ENCODE measurements at places on chromosomes 1 and 21.

- no peak for DNase-seq
Measured at GRCh38 chr1:171805395-171806115, 24.1 kb downstream of the METTL13 start.

- DNase-seq: no peak
Measured at GRCh38 chr1:18653916-18654315, 23.3 kb downstream of the PAX7 start.

DNA sequence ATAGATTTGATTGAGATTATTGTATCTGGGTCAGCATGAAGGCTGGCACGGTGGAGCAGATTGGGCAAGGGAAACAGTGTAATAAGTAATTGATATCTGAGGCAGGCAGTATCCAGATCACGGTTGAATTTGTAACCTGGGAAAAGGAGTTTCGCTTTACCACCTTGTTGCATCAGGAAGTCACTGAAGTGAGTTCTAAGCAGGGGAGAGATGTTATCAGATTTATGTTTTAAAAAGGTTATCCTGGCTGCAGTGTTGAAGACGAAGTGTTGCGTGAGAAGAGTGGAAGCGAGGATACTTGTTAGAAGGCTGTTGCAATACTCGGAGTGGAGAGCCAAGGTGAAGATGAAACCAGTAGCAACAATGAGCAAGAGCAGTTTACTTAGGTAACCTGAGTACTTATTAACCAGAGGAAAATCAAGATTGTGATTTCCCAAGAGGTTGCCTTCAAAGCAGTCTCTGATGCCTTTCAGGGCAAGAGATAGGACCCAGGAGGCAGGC is 77.8 kb downstream of the LHX9 start:
- DNase-seq: no peak

DNA sequence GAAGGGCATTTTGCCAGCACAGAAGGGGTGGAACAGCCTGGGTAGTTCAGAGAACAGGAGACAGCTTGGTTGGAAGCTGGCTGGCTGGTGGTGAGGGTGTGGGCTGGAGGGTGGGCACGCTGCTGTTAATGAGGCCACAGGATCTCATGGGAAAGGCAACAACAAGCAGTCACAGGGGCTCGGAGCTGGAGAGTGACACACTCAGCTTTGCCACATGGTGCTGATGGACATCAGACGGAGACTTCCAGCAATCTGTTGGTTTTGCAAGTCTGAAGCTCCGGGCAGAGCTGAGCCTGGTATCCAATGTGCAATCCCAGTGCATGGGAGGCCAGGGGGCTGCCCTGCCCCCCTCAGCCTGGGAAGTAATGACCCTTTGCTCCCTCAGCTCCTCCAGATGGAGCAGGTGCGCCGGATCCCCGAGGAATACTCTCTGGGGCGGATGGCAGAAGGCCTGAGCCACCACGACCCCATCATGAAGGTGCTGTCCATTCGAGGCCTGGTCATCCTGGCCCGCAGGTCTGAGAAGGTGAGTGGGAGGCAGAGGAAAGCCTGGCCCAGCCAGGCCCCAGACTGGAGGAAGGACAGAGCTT is 15.6 kb upstream of the TTC4 start:
- no peak for DNase-seq

- DNase-seq: no peak
Measured at GRCh38 chr1:231616667-231617066, 9.9 kb upstream of the DISC1 start.

DNA sequence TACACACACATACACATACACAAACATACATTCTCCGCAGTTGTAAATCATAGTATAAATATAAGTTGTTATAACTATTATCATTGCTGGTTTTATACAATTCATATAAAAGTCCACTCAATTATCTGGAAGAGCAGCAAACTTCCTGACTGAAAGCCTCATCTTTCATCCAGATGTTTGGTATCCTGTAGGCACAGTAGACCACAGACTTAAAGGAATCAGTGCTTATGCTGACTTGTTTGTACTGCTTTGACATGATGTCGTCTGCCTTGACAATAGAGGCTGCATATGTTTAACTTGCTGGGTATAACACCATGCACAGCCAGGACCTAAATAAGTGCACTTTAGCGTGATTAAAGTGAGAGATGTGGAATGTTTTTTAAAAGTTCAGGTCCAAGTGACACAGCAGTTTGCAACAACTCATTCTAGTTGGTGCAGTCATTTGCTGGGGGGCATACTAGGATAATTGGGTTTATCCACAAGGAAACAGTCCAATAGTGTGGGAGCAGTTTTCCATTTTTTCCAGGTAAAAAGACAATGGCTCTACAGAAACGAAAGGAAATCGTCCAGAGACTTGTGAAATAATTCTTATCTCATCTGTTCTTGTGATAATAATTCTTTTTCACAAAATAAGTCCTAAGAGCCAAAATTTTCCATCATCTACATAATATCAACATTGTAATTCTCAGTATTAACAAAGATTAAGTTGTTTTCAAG is 110.3 kb upstream of the TSPAN2 start:
- no peak for DNase-seq

GRCh38 chr21:25456672-25457071 is 150.6 kb downstream of the MRPL39 start:
- no peak for DNase-seq

- no peak for DNase-seq
Measured at GRCh38 chr1:39387452-39387851, 104.0 kb upstream of the BMP8A start.

DNA sequence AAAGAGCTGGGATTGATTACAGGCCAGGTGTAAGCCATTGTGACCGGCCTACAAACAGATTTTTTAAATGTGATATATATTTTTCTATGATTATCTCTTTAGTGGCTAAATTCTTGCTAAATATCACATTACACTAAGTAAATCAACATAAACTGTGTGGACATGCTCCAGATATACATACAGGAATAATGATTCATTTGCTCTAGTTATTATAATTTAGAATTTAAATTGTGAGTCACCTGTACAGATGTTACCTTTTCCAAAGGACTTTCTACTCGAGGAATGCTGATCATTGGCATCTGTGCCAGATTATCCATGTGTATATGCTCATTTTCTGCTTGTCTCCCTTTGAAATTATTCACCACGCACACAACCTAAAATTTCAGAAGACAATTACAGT is 90.1 kb downstream of the PLPPR5 start:
- DNase-seq: no peak

DNA sequence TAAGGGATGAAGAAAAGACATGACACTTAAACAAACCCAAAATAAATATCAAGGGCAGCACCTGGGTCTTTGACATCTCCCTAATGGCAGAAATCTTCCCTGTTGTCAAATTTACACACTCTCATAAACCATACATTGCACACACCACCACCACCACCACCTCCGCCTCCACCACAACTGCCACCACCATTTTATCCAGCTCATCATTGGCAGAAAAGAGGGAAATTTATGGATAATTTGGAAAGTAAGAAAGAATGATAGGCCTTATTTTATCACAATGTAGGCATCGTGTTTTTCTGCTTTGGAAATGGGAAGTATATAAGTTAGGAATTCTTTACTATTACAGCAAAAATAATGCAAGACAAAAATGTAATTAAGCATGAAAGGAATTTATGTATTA is 27.3 kb upstream of the RGS13 start:
- DNase-seq: no peak

- peak; percentile 81 for DNase-seq
Measured at GRCh38 chr1:1040004-1040991, 20.4 kb downstream of the AGRN start.

DNA sequence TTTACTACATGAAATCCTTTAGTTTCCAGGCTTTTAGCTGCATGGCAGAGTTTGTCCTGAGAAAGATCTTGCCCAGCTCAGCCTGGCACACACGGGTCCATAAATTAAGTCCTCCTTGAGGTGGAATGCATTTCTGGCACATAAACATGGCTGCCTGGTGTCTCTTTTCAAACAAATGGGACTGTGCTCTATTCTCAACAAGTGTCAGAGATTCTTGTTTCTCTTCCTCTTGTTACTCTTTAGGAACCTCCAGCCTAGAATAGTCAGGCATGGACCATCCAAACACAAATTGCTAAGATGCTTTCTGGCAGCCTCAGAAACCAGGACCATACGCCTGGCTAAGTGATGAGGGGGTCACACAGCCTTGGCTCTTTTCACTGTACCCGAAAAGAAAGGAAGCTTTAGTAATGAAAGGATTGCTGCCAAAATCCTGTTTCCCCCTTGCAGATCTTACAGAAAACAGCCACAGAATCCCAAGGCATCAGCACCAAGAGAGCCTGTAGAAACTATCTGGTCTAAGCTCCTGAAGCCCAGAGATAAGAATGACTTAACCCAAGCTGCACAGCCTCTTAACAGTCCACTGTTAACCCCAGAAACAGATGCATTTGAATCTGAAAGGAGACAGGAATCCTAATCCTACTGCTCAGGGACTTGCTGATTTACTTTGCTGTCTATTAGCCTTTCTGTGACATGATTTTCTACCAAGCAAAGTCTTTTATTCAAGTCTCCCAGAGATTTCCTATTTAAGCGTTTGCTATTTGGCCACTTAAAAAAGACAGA is 31.9 kb upstream of the NRDC start:
- DNase-seq: no peak

- no peak for DNase-seq
Measured at GRCh38 chr1:48701445-48701844, 75.2 kb downstream of the BEND5 start.

DNA sequence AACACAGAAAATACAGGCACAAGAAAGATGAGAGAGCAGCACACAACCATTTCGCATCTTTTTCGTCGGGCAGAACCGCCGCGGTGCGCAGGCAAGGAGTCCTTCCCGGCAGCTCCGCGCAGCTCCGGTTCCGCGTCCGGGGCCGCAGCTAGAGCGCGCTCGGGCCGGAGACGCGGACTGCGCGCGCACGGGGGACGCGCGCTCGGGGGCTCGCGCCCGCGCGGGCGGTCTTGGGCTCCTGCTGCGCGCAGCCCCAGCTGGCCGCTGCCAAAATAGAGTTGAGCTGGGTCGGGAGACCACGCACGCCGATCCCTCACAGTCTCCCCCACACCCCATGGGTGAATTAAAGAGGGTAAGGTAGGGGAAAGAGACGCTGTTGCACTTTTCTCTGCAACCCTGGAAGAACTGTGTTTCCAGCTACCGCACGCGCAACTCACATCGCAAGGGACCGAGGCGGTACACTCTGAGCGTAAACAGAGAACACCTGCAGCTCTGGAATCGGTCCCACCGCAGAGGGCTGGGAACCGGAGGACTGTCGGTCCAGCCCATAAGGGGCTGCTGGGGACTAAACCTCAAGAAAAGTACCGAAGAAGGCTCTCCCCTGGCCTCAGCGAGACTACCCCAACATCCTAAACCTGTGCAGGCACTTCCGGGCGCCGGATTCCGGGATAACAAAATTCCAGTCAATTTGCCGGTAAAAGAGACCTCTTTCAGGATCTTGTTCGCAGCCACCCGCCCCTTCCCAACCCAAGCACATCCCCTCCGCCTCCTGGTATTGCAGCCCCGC is 1.7 kb downstream of the NR5A2 start:
- no peak for DNase-seq

- no peak for DNase-seq
Measured at GRCh38 chr1:200304171-200304570, 105.7 kb downstream of the ZNF281 start.

GRCh38 chr1:153262462-153263157 is 3.1 kb downstream of the LORICRIN start:
- DNase-seq: no peak

DNA sequence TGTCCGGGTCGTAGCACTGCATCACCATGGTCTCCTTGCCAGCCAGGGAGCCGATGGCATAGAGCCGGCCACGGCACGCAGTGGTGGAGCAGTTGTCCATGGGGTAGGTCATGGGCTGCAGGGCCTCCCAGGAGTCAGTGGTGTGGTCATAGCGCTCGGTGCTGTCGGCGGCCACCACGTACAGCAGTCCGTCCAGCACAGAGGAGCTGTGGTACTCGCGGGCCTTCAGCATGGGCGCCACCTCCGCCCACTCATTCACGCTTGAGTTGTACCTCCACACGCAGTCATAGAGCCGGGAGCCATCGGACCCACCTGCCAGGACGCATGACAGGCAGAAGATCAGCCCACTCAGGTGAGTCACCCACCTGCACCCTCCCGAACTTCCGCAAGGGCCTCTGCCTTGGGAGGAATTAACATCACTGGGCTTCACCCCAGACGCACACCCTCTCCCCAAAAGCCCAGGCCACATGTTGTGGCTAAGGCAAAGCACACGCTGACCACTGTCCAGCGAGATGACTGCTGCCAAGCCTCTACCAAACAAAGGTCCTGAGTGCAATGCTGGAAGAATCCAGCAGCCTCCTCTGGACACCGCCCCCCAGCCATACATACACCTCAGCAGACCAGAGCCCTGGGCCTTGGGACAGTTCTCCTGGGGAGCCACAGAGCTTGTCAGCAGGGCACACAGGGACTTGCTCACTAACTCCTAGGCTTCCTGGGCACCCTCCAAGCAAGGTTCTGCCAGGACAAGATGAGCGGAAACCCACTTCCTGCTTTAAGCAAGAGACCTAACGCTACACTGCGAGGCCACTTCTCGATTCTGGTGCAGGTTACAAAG is 3.3 kb downstream of the KLHL21 start:
- DNase-seq: no peak

DNA sequence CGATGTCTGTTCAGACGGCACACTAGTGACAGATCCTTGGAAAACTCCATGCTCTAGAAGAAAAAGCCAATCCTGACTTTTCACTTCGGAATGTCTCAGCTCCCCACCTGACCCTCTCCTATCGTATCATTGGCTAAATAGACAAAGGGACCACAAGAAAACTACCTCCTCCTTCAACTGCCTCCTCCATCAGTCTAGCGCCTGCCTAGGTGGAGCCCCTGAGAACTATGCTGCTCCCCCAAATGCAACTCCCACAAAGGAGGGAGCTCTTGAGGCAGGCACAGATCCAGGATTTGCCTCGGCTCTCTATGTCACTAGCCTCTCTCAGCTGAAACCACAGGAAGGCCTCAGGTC is 148.4 kb downstream of the TOMM20 start:
- no peak for DNase-seq

- no peak for DNase-seq
Measured at GRCh38 chr21:38494251-38494642, 4.0 kb downstream of the ERG start.

All from sciatic nerve (tissue), 2 donors.